ENCODE measurements at places on chromosomes 4 and X.

GRCh38 chr4:31645236-31645635, 925.1 kb downstream of the PCDH7 start:
- DNase-seq = no peak

GRCh38 chr4:76301068-76301774, 5.3 kb upstream of the STBD1 start:
- no peak for DNase-seq

- DNase-seq = no peak
These were observed 215.8 kb downstream of the PACRGL start for GRCh38 chr4:20916106-20916505.

GRCh38 chrX:83077606-83078005, 430.5 kb upstream of the POU3F4 start:
- DNase-seq = peak; percentile 19

DNA sequence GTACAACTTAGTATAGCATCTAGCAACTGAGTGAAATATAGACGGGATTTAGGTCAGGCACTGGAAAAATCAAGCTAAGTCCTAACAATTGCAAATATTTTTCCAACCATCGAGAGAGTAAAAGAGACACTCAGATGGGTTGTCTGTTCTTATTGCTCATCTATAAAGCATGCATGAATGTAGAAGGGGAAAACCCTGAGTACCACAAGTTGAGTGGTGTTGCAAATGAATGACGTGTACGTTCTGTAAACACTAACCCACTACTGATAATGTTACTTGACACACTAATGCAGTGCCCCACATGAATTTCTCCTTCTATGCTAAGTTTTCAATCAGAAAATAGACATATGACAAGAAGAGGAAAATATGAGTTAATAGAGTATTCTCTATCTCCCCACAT, 211.2 kb downstream of the COX18 start:
- DNase-seq = no peak

GRCh38 chrX:150036181-150036580, 97.9 kb upstream of the EOLA2 start:
- no peak for DNase-seq

DNA sequence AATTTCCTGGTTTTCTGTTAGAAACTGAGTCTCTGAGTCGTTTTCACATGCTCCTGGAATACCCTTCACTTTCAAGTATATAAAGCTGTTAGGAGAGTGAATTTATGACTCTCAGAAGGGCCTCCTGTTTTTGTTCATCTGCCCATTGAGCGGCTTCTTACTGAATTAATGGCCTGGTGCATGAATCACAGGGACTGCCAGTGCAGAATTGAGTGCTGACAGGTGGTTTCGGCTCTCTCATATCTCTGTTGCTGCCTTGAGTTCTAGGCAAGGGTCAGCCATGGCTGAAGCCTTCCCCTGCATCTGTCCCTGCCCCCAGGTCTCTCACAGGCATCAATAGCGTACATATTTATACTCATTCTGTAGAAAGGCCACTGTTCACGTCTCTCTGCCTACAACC, 22.7 kb upstream of the SEPSECS start:
- no peak for DNase-seq

DNA sequence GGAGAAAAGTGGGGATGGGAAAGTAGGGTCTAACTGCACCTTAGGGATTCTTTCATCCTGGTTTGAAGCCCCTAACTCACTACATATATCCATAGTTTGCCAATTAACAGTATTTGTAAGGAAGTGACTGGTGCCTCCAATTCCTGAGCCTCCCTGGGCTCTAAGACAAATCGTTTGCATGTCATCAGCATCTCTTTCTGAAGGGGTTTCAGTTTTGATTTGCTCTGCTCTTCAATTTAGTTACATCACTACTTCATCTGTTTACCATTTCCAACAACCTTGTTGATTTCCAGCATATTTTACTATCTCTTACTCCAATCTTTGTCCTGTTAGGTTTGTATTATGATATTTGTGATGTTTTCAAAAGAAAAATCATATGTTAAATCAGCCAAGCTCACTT, 15.5 kb upstream of the DDX60 start:
- DNase-seq = no peak

- DNase-seq = no peak
These were observed 129.1 kb upstream of the LDB2 start for GRCh38 chr4:17027495-17027894.

GRCh38 chr4:123018396-123018775, 96.0 kb upstream of the NUDT6 start:
- DNase-seq = no peak

DNA sequence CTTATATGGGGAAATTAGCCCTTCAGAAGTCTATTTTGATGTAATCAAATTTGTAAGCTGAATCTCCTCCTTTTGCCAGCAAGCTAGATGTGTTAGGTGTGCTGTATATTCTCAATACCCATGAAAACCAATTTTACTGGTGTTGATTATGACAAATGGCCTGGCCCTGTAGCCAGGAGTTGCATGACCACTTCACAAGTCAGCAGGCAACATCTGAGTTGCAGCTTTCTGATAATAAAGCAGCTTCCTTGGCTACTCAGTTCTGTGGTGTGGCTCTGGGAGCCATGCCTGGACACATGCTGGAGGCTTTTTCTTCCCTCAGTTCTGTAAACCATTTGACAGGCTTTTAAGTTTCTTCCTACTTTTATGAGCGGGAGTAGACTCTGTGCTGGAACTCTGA, 154.1 kb upstream of the CXCL13 start:
- DNase-seq = no peak

GRCh38 chr4:23500894-23501449, 388.9 kb downstream of the PPARGC1A start:
- DNase-seq = no peak

GRCh38 chr4:179472164-179472563, 2029.9 kb upstream of the AGA start:
- DNase-seq = no peak

Data from NCI-H1694 treated with DMSO at 0.1 percent for 48 hours (cell line).